Effector memory CD4-positive, alpha-beta T cell (primary cell): ENCODE measurements at places on chromosomes 4 and X.

DNA sequence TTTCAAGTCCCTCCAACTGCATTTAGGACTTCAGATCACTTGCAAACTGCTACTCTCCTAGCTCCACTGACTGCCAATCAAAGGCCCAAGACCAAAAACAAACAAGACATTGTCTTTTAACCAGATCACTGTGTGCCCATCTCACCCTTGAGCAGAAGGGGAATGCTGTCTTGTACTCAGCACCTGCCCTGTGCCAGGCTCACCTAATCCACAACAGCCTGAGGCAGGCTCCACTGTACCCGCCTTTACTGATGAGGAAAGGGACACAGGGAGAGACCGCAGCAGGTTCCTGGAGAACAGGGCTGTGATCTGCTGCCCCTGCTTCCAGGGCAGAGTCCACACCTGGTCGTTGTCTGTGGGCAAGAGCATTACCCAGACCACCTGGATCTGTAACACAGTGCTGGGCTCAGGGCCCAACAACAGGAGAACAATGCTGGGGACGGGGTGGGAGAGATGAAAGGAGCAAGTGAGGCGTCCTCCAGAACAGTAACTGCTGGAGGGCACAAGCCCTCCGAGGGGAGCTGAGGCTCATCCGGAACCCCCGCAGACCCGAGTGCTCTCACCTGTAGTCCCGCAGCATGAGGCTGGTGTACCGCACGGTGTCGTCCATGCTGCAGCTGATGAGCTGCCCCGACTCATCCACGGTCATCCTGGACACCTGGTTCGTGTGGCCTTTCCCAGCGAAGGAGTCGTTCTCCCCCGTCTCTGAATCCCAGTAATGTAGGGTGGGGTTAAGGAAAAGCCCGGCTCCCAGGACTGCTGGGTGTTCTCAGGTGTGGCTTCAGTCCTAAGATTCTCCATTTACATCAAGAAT, 33.9 kb downstream of the WDR1 start:
- no peak for DNase-seq
- H3K27me3 ChIP-seq, result no peaks in the 10 kb centered on the region
- H3K27ac ChIP-seq, result no peak overlapping the region
- H3K36me3 ChIP-seq, result peaks cover 98% of the 10 kb centered on the region
- no peaks in the 10 kb centered on the region for H3K4me1 ChIP-seq

DNA sequence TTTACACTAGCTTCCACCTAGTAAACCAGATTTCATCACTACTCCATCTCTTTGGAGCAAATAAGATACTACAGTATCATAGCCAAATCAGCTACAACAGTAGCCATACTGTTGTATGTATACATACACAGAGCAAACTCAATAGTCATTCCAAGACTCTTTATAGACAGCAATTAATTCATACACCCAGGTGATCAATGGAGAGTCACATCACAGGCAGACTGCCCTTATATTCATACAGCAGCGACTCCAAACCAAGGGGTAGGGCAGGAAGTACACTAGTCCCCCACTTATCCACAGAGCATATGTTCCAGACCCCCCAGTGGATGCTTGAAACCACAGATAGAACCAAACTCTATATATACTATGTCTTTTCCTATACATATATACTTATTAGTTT, 76.6 kb downstream of the FBXW7 start:
- no peak overlapping the region for H3K27ac ChIP-seq
- H3K4me3 ChIP-seq, result no peak overlapping the region
- no peaks in the 10 kb centered on the region for H3K36me3 ChIP-seq
- DNase-seq, result no peak
- H3K4me1 ChIP-seq, result peaks cover 8% of the 10 kb centered on the region

DNA sequence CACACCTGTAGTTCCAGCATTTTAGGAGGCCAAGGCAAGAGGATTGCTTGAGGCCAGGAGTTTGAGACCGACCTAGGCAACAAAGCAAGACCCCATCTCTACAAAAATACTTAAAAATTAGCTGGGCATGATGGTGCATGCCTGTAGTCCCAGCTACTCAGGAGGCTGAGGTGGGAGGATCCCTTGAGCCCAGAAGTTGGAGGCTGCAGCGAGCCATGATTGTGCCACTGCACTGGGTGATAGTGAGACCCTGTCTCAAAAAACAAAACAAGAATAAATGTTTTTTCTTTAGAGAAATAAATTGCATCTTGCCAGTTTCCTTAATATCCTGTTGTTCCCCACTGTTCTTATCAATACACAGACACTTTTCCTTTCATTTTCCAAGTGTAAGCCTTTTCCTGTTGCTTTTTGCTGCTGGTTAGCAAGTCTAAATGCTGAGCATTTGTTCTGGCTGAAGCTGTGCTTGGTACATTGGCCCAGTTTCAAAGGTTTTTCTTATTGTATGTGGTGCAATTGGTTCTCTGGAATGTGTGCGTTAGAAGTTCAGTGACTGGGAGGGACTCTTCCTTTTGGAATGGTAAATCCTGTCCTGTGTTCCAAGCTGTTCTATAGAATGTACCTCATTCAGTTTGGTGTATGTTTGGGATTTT, 98.2 kb downstream of the AFF1 start:
- H3K36me3 ChIP-seq, result no peaks in the 10 kb centered on the region
- H3K27me3 ChIP-seq, result no peaks in the 10 kb centered on the region
- no peak overlapping the region for H3K27ac ChIP-seq
- H3K4me3 ChIP-seq, result no peak overlapping the region
- no peak for DNase-seq
- H3K4me1 ChIP-seq, result no peaks in the 10 kb centered on the region

DNA sequence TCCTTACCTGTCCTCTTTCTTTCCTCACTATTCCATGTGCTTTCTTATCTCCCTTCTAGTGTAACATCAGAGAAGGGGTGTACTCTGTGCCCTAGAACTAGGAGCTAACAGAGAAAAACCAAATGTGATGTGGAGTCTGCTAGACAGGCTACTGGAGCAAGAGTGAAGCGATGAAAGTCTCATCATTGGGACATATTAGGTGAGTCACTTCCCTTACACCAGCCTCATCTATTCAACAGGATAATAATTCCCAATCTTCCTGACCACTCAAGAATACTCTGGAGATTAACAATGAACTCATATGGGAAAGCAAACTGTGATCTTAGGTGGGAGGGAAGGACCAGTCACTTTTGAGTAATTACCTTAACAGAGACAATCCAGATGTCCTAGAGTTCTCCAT, 58.1 kb downstream of the RAB40A start:
- H3K27ac ChIP-seq, result no peak overlapping the region
- no peaks in the 10 kb centered on the region for H3K27me3 ChIP-seq

DNA sequence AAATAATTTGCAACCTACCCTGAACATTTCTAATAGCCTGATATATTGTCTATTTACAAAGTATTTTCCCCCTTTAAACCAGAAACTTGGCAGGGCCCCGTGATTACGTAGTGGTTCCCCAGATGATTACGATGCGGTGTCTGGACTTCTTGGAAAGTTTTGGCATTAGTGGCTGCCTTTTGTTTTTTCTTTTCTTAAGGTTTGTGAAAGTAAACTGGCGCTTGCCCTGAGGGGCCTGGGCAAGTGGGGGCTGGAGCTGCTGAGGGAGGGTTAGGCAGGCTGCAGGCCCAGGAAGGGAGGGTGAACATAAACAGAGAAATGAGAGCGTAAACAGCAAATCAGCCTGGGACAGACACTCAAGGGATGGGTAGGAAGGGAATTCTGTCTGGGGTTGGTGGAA, 123.6 kb upstream of the MSX1 start:
- H3K27ac ChIP-seq, result no peak overlapping the region
- no peak for DNase-seq

DNA sequence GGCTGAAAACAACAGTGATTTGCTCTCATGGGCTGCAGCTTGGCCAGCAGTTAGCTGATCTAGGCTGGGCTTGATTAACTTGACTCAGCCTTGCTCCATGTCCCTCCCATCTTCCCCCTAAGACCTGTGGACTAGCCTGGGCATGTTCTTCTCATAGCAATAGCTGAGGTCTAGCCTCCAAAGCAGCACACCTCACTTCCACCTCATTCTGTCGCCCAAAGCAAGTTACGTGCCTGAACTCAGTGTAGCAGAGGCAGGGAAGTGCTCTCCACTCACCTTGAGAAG, 62.2 kb downstream of the EVC start:
- H3K27ac ChIP-seq, result no peak overlapping the region
- no peak overlapping the region for H3K4me3 ChIP-seq
- H3K27me3 ChIP-seq, result no peaks in the 10 kb centered on the region
- no peaks in the 10 kb centered on the region for H3K36me3 ChIP-seq
- no peaks in the 10 kb centered on the region for H3K4me1 ChIP-seq
- no peak for DNase-seq
